Hindlimb muscle (tissue), 1 donor: ENCODE measurements at places on chromosomes 11 and 22. TPM values are rescaled to one million over a fixed set of nuclear protein-coding genes. Genes with fewer than 3 reads are reported as not detected.
A peak's percentile ranks its signal among the peaks of the same experiment; 100 is the strongest.

SNU13 gene
- 115 TPM for polyA plus RNA-seq

LARGE2 gene
- 0.44 TPM for polyA plus RNA-seq

CD3E gene
- polyA plus RNA-seq = 0.50 TPM

GRIA4 gene
- 19.4 TPM for polyA plus RNA-seq

NUDT8 gene
- polyA plus RNA-seq = 3.7 TPM

OR4S2 gene
- not detected for polyA plus RNA-seq

SLC22A8 gene
- polyA plus RNA-seq = not detected

OLFML1 gene
- 40.9 TPM for polyA plus RNA-seq

NCR3LG1 gene
- 0.28 TPM for polyA plus RNA-seq

GRCh38 chr22:43154887-43155536 is 3.7 kb downstream of the TSPO start:
- no peak for DNase-seq

- no peak for DNase-seq
Observed at GRCh38 chr11:128400382-128401203, 186.8 kb downstream of the ETS1 start.

DNA sequence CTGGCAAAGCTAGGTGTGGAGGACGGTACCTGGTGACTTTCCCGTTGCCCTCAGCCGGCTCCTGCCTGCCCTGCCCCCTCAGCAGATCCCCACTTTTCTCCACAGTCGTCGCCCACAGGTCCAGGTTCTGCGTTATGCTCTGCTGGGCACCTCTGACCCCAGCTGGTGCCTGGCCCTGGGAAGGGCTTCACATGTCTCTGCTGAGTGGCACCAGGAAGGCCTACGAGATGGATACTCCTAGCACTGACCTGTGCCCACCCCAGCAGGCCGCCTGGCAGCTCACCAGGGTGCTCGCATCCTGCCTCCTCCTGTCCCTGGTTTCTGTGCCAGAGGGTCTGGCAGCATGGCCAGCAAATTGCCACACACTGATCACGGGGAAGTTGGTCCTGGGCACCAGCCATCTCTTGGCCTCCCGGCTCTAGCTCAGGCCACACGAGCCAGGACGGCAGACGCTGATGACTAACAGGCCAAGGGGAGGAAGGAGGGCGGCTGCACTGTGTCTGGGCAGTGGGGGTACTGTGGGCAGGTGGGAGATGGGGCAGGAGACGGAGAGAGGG is 13.8 kb downstream of the CARS1 start:
- DNase-seq = no peak

DNA sequence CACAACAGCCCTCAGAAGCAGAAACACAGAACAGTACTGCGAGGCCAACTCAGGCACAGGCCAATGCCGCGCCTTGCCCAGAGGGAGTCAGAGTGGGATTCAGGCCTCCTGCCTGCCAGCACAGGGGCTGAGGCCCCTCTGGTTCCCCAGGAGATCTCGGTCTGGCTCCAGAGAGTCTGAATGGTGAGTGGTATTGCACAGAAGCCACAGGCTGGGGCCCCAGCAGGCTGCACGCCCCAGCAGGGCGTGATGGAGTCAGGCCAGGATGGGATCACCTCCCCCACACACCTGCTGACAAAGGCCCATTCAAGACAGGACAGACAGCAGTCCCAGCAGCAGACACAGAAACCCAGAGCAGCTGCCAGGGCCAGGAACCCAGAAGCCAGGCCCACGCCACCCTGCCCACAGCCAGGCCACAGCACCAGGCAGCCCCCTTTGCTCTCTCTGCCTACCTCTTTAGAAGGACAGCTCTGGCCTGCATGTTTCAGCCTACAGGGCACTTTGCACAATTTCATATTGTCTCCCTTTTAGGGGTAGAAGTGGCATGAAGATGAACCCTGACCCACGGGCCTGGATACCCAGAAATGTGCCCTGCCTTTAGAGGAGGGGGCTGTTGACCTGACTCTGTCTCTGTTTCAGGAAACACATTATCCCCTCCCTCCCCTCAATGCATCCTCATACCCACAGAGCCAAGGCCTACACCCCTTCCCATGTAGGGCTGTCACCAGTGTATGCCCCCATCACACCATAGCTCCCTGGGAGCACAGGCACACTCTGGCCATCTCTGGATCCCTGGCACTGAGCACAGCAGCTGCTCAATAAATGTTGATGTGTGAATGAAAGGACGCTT is 6.1 kb downstream of the FXYD6 start:
- DNase-seq = no peak

- peak; percentile 26 for DNase-seq
Observed at GRCh38 chr11:102729849-102730815, 5.4 kb upstream of the MMP8 start.

DNA sequence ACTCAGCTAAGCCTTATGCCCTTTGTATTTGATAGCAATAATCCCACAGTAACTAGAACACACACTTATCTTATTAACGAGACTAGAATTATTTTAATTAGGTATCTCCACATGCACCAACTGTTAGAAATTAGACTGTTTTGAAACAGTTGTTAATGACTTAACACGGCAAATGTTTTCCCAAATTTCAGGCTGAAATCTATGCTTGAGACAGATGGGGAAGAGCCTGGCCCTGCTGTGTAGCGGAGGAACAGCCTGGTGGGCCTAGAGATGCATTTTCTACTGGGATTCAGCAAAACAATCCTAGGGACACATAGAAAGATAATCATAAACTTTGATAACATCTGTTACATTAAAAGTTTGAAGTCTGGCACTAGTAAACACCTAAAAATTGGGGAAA is 273.4 kb downstream of the TTC28 start:
- no peak for DNase-seq

DNA sequence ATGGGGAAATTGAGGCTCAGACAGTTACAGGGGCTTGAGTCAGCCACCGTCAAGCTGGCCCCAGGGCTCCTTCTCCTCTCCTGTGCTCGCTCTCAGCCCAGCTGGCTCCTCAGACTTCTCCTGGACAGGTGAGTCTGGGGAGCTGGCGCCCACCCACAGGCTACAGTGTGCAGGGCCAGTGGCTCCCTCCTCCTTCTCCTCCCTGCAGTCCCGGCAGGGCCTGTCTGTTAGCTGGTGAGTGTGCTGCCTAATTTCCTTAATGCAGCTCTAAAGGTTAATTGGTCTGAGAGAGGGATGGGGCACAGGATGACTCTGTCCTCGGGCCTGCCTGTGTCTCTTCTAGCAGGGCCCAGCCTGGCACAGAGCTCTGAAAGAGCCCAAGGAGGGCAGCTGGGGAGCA is 31.7 kb downstream of the LMO1 start:
- no peak for DNase-seq

DNA sequence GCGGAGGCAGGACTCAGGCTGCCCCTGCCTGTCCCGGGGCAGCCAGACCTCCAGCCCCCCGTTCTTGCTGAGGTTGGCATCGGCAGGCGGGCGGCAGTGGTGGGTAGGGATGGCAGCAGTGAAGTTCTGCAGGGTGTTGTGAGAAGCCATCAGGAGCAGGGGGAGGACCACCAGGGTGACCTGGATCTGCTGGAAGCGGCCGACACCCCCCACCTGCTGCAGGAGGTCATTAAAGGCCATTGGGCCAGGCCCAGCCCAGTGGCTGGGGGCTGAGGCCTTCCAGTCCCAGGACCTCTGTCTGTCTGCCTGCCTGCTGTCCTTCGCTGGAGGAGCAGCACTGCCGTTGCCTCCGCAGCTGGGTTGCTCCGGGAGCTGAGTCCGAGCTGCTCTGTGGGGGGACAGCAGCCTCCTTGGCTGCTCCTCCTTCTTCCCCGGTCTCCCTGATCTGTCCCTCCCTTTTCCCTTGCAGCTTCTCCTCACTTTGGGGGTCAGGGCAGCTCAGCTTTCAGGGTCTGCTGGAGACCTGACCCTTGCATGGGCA is at the start of gene SLC22A6:
TSS of gene SLC22A6 (minus strand) at position 517 of the 541 bp plus-strand sequence. CDS start at position 240, 277 bp downstream.
- no peak for DNase-seq

GRCh38 chr11:95863486-95864140 is 60.3 kb downstream of the MTMR2 start:
- DNase-seq = no peak

DNA sequence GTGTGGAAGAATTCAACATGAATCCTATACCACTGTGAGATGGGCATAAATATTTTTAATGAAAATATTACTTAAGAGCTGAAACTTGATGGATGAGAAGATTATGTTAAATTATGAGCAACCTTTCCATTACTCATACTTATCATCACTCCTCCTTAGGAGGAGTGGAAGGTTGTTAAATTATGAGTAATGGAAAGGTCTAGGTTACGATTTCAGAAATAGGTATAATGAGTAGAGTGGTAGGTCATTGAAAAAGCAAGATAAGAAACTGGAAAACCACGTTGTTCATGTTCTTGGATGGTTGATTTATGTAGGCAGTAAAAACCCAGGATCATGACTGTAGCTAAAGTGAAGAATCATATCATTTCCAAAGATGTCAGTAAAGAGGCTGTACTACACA is 973.2 kb upstream of the RAG2 start:
- no peak for DNase-seq

DNA sequence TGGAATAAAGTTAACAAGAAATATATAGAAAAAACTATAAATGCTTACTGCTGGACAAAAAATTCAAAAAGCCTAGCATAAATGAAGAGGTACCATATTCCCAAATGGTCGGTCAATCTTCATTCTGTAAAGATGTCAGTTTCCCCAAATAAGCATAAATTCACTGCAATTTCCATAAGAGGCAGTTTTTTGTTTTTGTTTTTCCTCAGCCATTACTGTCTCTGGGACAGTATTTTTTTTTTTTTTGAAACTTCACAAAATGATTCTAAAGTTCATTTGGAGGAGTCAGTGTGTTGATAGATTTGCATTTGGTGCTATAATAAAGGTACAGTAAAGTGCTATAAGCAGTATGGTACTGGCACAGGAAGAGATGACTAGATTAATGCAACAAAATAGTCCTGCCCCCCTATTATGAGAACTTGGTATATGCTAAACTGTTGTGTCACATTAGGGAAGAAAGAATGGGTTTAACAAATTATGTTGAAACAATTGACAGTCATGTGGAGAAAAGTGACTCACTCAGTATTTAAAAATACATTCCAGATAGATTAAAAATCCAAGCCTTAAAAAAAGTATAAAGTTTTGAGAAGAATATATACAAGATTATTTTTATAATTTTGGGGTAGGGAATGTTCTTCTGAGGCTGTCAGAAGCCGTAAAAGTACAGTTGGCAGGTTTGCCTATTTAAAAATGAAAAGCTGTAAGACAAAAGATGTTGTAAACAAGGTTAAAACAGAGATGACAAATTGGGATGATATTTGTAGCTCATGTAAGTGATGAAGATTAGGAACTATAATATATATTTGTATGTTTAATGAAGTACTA is 2.6 kb upstream of the FTH1 start:
- no peak for DNase-seq

- no peak for DNase-seq
Observed at GRCh38 chr22:41478473-41478872, 9.6 kb downstream of the ACO2 start.

DNA sequence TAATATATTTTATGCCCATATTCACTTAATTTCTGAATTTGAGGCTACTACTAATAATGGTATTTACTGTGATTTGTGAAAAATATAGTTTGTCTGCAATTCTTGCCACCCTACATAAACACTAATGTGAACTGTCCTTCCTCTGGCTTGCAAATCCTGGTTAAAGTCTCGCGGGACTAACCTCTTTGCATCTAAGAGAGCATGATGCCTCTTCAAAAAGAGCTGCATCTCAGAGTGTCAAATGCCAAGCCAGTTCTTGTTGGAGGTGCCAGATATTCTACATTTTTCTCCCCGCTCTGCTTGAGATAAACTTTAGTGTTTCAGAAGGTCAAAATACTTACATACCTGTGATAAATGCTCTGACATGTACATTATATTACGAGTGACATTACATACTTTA is 2.1 kb downstream of the ARHGAP42 start:
- no peak for DNase-seq

- no peak for DNase-seq
Observed at GRCh38 chr22:44068422-44069191, 44.5 kb downstream of the PARVB start.

DNA sequence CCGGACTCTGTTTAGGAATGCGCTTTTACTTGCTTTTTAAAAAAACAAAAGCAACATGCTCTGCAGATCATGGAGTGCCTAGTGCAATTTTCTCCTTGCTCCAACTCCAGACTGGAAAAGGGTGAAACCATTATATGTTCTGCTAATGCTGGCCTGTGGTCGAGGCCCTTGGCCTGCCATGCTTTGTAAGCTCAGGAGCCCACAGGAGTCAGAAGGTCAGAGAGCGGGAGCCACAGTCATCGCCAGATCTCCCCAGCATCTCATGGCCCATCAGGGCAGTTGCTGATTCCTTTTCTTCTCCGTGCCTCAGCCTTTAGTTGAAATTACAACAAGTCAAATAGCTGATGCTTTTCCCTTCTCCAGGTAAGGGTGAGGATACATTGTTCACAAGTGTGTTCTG is 80.3 kb downstream of the DDIAS start:
- DNase-seq = no peak

- no peak for DNase-seq
Observed at GRCh38 chr22:39212721-39213376, 31.9 kb downstream of the PDGFB start.

DNA sequence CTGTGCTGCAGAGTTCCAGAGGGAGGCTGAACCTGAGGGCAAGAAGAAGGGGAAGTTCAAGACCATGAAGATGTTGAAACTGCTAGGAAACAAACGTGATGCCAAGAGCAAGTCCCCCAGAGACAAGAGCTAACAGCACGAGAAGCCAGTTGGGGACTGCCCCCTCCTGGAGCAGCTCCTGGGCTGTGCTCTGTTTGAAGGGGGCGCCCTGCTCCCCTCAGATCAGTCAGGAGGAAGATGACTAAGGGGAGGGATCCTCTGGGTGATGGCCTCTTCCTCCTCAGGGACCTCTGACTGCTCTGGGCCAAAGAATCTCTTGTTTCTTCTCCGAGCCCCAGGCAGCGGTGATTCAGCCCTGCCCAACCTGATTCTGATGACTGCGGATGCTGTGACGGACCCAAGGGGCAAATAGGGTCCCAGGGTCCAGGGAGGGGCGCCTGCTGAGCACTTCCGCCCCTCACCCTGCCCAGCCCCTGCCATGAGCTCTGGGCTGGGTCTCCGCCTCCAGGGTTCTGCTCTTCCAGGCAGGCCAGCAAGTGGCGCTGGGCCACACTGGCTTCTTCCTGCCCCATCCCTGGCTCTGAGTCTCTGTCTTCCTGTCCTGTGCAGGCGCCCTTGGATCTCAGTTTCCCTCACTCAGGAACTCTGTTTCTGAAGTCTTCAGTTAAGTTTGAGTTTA is 12.6 kb downstream of the C22orf23 start:
- DNase-seq = no peak
